Cardiac muscle cell (in vitro differentiated cells and primary cell): ENCODE measurements at places on chromosomes 7 and 10.

- no peaks in the 10 kb centered on the region for H3K27me3 ChIP-seq
- peak within 1 kb of the TSS; percentile 23 for H3K4me3 ChIP-seq
- peaks cover 17% of the 10 kb centered on the region for H3K4me1 ChIP-seq
- H3K36me3 ChIP-seq: no peaks in the 10 kb centered on the region
- peak; percentile 99 for DNase-seq
These were observed at the start of gene COL1A2 for GRCh38 chr7:94394437-94395140. TSS of gene COL1A2 (plus strand) at chr7:94394895. CDS start at chr7:94395032, 137 bp downstream.

GRCh38 chr7:128777156-128778123, 1.8 kb upstream of the OPN1SW start:
- no peak overlapping the region for H3K4me3 ChIP-seq
- H3K27me3 ChIP-seq: no peaks in the 10 kb centered on the region
- no peaks in the 10 kb centered on the region for H3K4me1 ChIP-seq
- no peaks in the 10 kb centered on the region for H3K36me3 ChIP-seq
- no peak for DNase-seq

- peaks cover 12% of the 10 kb centered on the region for H3K4me1 ChIP-seq
- no peak for DNase-seq
- no peak overlapping the region for H3K4me3 ChIP-seq
- peaks cover 91% of the 10 kb centered on the region for H3K27me3 ChIP-seq
- H3K36me3 ChIP-seq: no peaks in the 10 kb centered on the region
These were observed 45.2 kb downstream of the WIPF3 start for GRCh38 chr7:29851487-29851886.

DNA sequence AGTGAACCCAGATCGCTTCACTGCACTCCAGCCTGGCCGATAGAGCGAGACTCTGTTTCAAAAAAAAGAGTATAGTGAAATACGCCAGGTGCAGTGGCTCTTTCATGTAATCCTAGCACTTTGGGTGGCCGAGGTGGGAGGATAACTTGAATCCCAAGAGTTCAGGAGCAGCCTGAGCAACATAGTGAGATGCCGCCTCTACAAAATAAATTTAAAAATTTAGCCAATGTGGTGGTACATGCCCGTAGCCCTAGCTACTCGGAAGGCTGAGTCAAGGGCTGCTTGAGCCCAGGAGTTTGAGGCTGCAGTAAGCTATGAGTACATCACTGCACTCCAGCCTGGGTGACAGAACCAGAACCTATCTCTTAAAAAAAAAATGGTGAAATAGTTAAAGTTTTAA, 27.9 kb downstream of the TMEM60 start:
- peaks cover 27% of the 10 kb centered on the region for H3K36me3 ChIP-seq
- H3K27me3 ChIP-seq: no peaks in the 10 kb centered on the region
- no peaks in the 10 kb centered on the region for H3K4me1 ChIP-seq
- no peak overlapping the region for H3K27ac ChIP-seq
- no peak for DNase-seq
- no peak overlapping the region for H3K4me3 ChIP-seq

GRCh38 chr10:63286340-63286739, 153.2 kb downstream of the NRBF2 start:
- H3K4me1 ChIP-seq: no peaks in the 10 kb centered on the region
- DNase-seq: no peak
- no peaks in the 10 kb centered on the region for H3K27me3 ChIP-seq
- H3K27ac ChIP-seq: peak overlapping the region; percentile 2

DNA sequence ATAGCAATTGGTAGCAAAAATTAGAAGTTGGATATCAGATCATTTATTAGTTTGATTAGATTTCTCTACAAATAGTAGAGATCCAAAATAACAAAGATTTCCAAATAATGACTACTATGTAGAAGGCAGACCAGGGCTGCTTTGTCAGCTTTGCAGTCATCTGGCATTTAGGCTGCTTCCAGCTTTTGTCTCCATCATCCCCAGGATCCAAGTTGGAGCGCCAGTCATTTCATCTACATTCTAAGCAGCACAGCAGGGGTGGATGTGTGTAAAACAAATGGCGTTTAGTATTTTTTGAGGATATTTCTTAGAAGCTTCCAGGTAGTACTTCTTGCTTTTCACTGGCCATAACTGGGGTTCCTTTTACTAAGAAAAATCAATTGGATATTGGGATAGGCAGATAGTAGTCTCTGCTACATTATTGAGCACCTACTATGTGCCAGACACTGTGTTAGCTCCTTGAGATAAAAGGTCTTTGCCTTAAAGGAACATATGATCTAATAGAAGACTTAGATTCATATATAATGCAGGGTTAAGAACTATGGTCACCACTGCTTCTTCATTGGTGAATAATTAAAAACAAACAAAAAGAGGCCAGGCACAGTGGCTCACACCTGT, 41.5 kb downstream of the TPST1 start:
- H3K36me3 ChIP-seq: no peaks in the 10 kb centered on the region
- H3K27ac ChIP-seq: no peak overlapping the region
- H3K4me3 ChIP-seq: no peak overlapping the region
- DNase-seq: no peak

DNA sequence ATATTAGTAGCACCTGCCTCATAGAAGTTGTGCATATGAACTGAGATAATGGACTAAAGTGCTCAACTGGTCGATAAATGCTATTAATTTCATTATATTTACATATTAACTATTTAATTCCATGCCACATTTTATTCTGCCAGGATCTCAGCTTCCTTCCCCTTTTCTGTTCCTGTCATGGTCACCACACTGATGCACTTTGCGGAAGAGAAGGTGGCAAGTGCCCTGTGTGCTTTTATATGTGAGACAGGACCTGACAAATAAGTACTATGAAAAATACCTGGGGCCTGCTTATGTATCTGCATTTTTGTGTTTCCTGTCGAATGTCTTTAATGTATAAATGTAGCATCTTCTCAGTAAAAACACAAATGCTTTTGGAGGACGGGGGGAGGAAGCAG, 12.2 kb downstream of the ATP6V0E2 start:
- no peak for DNase-seq
- H3K4me3 ChIP-seq: no peak overlapping the region
- H3K27me3 ChIP-seq: no peaks in the 10 kb centered on the region
- H3K4me1 ChIP-seq: peaks cover 7% of the 10 kb centered on the region

DNA sequence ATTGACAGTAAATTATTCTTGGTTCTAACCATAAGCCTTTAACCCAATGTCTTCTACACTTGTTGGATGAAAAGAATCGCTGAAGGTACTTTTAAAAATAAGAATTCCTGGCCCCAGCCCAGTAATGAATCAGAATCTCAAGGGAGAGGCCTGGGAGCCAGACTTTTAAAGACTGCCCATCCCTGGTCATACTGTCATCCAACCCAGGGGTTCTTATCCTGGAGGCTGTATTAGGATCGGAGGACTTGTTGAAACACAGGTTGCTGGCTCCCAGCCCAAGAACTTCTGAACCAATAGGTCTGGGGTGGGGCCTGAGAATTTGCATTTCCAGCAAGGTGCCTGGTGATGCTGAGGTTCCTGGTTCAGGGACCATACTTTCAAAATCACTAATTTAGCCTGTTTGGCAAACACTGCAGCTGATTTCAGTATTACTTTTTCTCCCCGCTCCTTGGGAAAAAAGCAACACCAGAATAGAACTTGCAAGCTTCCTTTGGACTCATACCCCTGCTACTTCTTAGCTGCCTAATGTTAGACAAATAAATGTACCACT, 79.5 kb upstream of the FAM133B start:
- H3K4me3 ChIP-seq: no peak overlapping the region
- peaks cover 12% of the 10 kb centered on the region for H3K36me3 ChIP-seq
- H3K27ac ChIP-seq: no peak overlapping the region
- H3K4me1 ChIP-seq: no peaks in the 10 kb centered on the region
- H3K27me3 ChIP-seq: no peaks in the 10 kb centered on the region
- DNase-seq: no peak

DNA sequence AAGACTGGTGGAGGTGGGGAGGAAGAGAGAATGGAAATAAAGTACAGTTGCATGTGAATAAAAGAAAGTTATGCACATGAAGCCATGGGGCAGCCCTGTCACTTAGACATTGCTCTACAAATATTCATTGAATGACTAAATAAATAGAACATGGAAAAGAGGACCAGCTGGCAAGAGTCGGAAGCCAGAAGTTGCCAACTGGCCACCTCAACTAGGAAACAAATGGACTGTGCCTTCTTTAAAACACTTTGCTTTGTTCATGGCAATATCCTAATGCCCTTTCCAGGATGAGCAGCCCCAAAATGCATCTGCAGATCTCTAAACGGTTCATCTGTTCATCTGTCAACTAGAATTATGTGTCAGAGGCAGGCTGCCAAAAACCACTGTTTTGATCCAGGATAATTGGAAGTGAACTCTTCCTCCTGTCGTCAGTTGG, 157.3 kb downstream of the NOC3L start:
- H3K4me3 ChIP-seq: no peak overlapping the region
- DNase-seq: no peak
- no peaks in the 10 kb centered on the region for H3K27me3 ChIP-seq
- H3K4me1 ChIP-seq: peaks cover 1% of the 10 kb centered on the region

DNA sequence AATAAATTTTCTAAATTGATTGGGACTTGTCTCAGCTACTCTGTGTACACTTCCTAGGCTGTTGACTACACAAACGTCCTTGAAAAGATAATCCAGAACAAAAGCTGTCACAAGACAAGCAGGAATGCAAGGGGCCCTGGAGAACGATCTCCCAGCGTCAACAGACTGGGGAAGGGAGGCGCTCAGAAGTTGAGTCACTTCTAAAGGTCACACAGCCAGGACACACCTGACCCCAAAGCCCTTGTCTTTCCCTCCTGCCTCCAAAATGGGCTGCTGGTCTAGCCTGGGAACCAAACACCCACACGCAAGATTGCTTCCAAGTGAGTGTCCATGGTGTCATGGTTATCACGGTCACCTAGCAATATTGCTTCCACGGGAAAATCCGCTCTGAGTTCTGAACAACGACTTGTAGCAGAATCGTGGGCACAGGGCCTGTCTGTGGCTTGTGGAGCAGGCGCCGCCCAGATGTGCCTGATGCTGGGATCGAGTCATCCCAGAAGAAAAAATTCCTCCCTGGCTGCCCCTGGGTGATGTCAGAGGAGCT, 49.8 kb downstream of the SPOCK2 start:
- H3K4me3 ChIP-seq: no peak overlapping the region
- no peaks in the 10 kb centered on the region for H3K27me3 ChIP-seq
- H3K27ac ChIP-seq: no peak overlapping the region
- no peaks in the 10 kb centered on the region for H3K4me1 ChIP-seq

DNA sequence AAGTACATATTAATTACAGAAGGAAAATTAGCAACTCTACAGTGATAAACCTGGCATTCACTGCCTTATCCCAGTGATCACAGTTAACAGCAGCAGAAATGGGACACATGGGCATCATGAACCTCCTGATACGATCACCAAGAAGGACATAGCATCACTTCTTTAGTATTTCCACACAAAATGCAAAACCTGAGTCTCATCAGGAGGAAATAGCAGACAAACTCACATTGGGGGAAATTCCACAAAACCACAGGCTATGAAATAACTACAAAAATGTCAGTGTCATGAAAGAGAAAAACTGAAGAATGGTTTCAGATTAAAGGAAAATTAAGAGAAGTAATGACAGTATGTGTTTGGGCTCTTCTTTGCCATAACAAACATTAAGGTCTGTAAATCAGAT, 12.0 kb upstream of the PURB start:
- no peak overlapping the region for H3K4me3 ChIP-seq
- peak; percentile 22 for DNase-seq
- H3K4me1 ChIP-seq: no peaks in the 10 kb centered on the region
- no peaks in the 10 kb centered on the region for H3K27me3 ChIP-seq
- no peaks in the 10 kb centered on the region for H3K36me3 ChIP-seq
- no peak overlapping the region for H3K27ac ChIP-seq

DNA sequence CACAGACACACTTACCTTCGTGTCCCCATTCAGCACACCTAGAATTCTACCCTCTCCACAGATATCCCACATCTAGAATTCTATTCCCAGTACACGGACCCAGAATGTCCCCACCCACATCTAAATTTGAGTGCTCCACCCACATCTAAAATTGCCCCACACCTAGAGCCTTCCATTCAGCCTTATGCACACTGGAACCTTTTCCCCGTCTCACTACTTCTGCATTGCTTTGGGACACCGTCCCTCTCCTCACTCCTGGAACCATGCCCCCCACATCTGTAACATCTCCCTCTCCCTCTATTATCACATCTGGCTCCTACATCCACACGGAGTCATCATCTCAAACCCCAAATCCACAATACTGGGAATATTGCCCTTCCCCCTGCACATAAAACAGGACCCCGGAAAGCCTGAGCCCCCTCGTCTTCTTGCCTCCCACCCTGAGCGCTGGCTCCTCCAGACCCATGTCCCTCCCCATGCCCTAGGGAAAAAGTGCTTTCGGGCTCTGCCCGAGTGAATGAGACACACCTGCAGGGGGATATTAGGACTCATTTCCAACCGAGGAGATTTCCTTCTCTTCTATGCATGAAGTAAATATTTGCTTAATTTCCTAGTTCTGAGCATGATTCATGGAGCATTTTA, 125.8 kb upstream of the UNC5B start:
- H3K36me3 ChIP-seq: no peaks in the 10 kb centered on the region
- no peaks in the 10 kb centered on the region for H3K27me3 ChIP-seq
- H3K4me1 ChIP-seq: peaks cover 3% of the 10 kb centered on the region
- no peak for DNase-seq
- no peak overlapping the region for H3K4me3 ChIP-seq

GRCh38 chr10:86481761-86482160, 39.8 kb downstream of the WAPL start:
- DNase-seq: no peak
- H3K27me3 ChIP-seq: no peaks in the 10 kb centered on the region
- H3K27ac ChIP-seq: no peak overlapping the region
- H3K36me3 ChIP-seq: peaks cover 16% of the 10 kb centered on the region
